ENCODE measurements at places on chromosomes 7 and 10.
A peak's percentile ranks its signal among the peaks of the same experiment; 100 is the strongest.

DNA sequence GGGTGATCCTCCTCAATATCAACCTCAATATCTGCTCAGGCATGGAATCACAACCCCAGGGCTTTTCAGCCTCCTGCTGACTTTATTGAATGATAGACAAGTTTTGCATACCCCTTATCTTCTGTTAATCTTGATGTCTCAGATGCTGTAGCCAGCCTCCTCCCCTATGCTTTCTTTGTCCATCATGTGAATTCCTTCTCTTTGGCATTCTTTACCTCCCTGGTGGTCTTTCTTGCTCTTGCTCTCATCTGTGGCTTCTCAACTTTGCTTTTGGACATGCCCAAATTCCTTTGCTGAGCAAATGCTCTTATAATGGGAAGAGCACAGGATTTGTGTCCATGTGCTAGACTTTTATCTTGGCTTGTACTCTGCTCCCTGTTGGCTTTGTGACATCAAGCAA lies 73.4 kb upstream of the FAM13C start:
- DNase-seq = no peak

DNA sequence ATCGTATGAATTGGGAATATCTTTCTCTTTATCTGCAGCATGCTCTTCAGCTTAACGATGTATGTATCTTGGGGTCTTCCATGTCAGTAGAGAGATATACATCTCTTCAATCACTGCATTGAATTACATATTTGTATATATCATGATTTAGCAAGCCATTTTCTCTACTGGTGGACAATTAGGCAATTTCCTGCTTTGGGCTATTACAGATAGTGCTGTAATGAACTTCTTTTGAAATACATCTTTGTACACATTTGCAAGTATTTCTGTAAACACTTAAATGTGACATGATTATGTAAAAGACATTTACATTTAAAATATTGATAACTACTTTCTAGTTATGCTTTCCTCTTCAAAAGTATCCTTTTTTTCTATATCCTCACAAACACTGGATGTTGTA lies 199.0 kb downstream of the PPP1R9A start:
- no peak for DNase-seq

- peak; percentile 44 for DNase-seq
Measured at GRCh38 chr10:86969421-86970041, 1.2 kb downstream of the ADIRF start.

- DNase-seq = no peak
Measured at GRCh38 chr10:49335364-49335972, 36.5 kb downstream of the C10orf71 start.

DNA sequence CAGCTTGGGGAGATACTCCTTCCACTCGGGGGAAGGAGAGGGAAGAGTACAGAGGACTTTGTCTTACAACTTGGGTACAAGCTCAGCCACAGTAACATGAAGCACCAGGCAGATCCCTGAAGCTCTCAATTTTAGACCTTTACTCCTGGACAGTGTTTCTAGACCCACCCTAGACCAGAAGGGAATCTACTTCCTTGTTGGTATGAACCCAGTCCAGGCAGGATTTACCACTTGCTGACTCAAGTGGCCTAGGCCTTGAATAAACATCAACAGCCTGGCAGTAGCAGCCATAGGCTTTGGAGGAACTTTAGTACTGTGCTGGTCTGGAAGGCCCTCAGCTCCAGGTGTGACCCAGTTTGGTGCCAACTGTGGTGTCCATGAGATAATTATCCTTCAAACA lies 173.1 kb downstream of the ADRA2A start:
- DNase-seq = no peak
